ENCODE measurements at places on chromosomes 11 and 22. TPM values are rescaled to one million over a fixed set of nuclear protein-coding genes. Genes with fewer than 3 reads are reported as not detected.

- DNase-seq = no peak
Measured at GRCh38 chr11:18741783-18742182, 15.8 kb upstream of the IGSF22 start.

GRCh38 chr11:95078526-95078925 lies 11.1 kb upstream of the ENDOD1 start:
- peak; percentile 83 for DNase-seq

DNA sequence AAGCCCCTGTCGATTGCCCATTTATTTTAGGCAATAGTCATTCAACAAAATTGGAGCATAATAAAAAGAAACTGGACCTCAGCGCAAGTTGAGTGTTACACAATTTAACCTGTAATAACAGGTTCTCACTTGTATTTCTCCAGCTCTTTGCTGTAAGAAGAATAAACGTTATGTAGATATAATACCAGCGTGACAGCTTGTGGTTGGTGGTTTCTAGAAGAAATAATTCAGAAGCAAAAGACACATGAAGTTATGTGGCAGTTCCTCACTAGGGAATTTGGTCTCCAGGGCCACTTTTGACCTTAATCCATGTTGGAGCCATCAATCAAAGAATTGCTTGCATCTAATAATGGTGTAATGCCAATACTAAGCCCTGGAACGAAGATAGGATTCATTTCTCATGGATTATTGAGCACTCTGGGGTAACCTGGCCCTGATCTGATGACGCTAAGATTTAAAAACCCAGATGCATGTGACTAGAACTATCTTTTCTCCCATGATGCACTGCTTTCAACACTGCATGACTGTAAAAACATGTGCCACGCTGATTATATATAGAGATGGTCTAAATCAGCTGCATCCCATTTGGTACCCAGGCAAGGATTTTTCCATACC lies 129.7 kb upstream of the LDLRAD3 start:
- peak; percentile 83 for DNase-seq

DNA sequence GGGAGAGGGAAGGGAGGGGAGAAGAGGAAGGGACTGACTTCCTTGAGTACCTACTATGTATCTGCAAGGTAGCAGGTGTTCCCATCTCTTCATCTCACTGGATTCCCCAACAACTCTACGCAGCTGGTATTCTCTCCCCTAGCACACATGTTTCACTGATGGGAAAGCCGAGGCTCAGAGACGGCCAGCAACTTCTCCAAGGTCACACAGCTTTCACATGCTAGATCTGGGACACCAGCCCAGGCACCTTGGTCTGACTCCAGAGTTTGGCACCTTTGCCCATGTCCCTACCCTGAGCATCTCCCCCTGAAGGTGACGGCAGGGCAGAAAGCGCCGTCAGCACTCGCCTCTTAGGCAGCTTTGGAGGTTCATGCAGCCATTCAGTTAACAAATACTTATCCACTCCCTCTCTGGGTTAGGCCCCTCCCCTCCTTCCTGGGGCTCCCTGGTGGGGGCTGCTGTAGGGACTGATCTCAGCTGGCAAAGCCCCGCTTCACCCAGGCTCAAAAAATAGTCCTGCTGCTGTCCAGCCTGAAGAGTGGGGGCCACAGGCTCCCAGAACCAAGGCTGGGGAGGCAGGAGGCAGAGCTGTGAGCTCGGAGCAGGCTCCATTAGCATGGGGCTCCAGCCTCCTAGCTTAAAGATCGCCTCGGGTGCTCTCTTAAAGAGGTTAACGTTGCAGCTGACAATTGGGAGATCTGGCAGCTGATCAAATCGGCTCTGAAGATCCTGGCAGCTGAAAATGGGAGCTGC lies 79.4 kb downstream of the IGLL1 start:
- no peak for DNase-seq

DNA sequence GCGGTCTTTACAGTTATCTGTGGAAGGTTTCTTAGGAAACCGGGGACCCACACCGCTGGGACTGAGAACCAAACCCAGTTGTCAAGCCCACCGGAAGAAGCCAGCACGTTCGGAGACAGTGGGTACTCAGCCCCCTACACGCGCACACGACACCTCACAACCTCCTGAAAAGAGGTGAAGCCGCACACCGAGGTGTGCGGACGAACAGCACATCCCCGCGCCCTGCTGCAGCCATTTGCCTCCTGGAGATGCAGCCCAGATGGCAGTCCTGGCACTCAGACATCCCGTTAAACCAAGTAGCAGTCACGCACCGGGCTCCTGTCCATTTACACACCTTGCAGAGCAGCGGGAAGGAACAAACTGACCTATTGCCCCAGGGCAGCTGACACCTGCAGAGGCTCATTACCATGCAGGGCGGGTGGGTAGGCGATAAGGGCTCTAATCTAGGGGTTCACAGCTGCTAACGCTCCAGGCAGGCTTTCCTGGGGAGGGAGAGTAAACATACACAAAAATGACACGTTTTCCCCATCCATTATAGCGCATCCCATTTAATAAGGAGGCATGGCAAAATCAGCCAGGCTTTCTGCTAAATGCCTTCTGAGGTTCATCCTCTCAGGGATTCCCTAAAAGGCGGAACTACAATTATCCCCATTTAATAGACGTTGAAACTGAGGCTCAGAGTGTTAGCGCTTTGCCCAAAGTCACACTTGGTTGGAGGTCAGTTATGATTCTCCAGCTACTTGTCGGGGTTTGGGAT lies 864 bp upstream of the EHBP1L1 start:
- DNase-seq = no peak

- DNase-seq = no peak
Measured at GRCh38 chr11:112288021-112288420, 27.4 kb upstream of the PLET1 start.

- DNase-seq = no peak
Measured at GRCh38 chr22:44155115-44155514, 25.6 kb upstream of the PARVG start.

GRCh38 chr11:34260072-34260575 lies 97.7 kb downstream of the ABTB2 start:
- DNase-seq = no peak

- no peak for DNase-seq
Measured at GRCh38 chr11:107102692-107103477, 84.6 kb upstream of the GUCY1A2 start.

DNA sequence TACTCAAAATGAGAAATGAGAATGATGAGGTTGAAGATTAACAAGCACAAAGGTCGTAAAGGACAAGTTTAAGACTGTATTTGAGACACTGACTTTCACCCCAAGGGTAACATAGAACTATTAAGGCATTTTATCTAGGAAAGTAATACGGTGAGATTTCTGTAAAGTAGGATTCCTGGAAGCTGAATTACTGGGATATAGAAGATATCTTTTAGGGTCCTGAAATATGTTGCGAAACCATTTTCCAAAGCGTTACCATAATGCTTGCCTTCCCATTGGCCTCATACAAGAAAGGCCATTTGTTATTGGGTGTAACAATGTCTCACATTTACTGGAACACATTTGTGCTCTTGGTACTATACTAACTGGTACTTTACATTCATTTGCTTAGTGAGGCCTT lies 1185.9 kb upstream of the TENM4 start:
- no peak for DNase-seq

- no peak for DNase-seq
Measured at GRCh38 chr22:44523981-44524759, 26.1 kb upstream of the RTL6 start.

DNA sequence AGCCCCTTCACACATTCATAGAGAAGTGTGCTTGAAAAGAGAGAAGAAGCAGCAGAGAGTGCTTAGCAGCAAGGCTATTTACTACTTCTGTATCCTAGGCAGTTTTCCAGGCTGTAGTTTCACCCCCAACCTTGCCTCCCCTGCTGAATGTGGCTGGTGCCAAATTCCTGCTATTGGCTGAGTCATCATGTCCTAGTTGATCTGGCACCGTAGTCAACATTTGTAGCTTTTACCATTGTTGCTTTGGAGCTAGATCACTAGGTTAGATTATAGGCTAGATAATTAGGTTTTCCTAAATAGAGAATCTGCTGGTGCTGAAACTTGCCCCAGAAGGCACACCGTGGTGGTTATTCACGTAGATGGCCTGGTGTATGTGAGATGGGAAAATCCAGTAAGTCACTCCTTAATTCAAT lies 32.7 kb downstream of the ARHGAP42 start:
- DNase-seq = peak; percentile 70

DNA sequence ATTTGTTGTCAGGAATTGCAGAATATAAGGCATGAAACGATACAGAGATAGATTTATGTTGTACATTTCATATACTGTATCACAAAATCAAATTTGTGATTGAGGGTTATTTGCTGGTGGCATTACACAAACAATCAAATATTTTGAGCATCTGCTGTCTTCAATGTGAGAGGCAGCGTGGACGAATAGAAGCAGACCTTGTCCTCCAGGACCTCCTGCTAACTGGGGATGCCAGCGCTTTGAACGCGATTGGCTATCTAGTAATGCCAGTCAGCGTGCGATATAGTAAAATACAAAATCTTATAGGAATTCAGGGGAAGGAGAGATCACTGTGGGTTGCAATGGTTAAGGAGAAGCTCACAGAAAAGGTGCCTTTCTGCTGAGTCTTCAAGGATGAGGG lies 631 bp upstream of the SNX19 start:
- no peak for DNase-seq

GRCh38 chr11:126743628-126744027 lies 256.9 kb downstream of the KIRREL3 start:
- no peak for DNase-seq

GRCh38 chr22:36763576-36763975 lies 12.3 kb downstream of the IFT27 start:
- peak; percentile 68 for DNase-seq

GRCh38 chr11:14938936-14939335 lies 33.2 kb downstream of the CALCA start:
- DNase-seq = no peak

- DNase-seq = no peak
Measured at GRCh38 chr11:115256397-115257197, 247.6 kb downstream of the CADM1 start.

DNA sequence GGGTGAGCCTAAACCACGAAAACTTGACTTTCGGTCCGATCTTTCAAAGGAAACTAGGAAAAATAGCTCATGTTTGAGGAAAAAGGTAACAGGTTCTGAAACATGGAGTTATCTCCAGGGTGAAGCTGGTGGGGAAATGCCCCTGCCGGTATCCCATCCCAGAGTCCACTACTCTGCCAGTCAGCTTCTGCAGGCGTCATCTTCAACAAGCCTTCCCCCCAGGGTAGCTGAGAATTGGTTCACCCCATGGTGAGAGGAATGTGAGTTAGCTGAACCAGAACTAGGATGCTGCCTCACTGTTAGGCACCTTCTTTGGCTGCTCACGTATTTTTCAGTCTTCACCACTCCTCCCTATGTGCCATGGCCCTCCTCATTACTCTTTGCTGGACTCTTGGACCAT lies 1.1 kb downstream of the GVQW3 start:
- DNase-seq = no peak

- no peak for DNase-seq
Measured at GRCh38 chr11:19931771-19932369, 219.2 kb downstream of the NAV2 start.

DNA sequence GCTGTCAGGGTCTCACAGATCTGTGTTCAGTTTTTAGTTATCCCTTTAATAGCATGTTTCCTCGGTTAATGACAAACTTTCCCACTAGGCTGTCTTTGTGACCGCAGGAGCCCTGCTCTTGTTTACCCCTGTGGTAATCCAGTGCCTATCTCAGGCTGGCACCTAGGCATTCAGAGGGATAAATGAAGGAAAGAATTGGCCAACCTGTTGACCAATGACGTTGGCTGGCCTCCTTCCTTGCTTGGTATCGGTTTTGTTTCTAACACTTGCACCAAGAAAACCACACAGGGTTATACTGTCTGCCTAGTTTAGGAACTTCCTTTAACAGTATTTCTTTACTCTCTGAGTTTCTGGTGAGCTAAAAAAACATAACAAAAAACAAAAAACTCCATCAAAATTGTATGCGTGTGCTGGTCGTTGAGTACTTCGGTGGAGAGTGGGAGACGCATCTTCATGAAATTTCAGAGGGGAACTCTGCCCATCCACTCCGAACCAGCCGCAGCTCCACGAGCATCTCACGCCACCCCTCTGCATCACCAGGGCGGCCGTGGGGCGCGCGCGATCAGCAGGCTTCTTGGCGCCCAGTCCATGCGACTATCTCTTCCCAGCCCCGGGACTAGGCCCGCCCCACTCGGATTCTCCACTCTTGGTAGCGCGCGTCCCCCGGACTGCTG lies 563 bp upstream of the ENDOD1 start:
- no peak for DNase-seq

- DNase-seq = no peak
Measured at GRCh38 chr11:59859673-59860072, 6.6 kb downstream of the TCN1 start.

- DNase-seq = no peak
Measured at GRCh38 chr22:31342389-31343140, 3.6 kb downstream of the PATZ1 start.

DNA sequence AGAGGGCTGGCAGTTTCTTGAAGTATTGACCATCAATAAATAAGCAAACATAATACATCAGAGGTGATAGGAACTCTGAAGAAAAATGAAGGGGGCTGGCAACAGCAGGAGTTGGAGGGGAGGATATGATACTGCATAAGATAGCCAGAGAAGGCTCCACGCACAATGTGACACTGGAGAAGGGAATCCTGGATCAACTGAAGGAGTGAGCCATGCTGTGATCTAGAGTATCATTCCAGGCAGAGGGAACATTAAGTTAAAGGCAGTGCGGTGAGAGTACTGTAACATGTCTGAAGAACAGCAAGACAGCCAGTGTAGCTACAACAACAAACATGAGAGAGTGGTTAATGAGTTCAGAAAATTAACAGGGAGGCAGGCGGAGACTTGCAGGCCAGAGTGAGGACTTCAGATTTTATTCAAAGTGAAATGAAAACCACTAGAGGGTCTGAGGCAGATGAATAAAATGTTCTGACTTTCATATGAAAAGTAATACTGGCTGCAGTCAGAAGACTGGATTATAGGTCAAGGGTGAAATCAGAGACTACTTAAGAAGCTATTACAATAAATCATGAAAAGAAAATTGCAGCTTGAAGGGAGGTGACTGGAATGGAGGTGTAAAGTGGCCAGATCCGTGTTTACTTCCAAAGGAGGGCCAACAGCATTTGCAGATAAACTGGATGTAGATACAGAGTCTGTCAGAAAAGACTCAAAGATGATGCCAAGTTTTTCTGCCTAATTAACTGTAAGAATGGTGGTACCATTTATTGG lies 49.4 kb downstream of the RRAS2 start:
- DNase-seq = no peak

GRCh38 chr11:130278745-130279144 lies 36.0 kb downstream of the ZBTB44 start:
- DNase-seq = no peak

GRCh38 chr11:55658031-55658573 lies 3.9 kb upstream of the OR4C6 start:
- DNase-seq = no peak

- no peak for DNase-seq
Measured at GRCh38 chr22:47016631-47017030, 254.2 kb downstream of the TBC1D22A start.

Gene DEPDC7
- total RNA-seq = 0.90 TPM

Gene EFCAB6
- total RNA-seq = 0.64 TPM

Gene CRKL
- 72.9 TPM for total RNA-seq

Gene ENDOD1
- 44.8 TPM for total RNA-seq

Gene ROBO4
- under 0.01 TPM for total RNA-seq

Gene CASP1
- 10.8 TPM for total RNA-seq

Gene CNGA4
- total RNA-seq = not detected

Gene OR5A1
- total RNA-seq = not detected

Gene OR51E2
- not detected for total RNA-seq

Gene C11orf52
- total RNA-seq = 2.3 TPM

Gene SHISAL1
- 0.26 TPM for total RNA-seq

All from bronchial epithelial cell (primary cell).